SK-N-SH (cell line): ENCODE measurements at places on chromosomes 12 and 14. TPM values are rescaled to one million over a fixed set of nuclear protein-coding genes. Genes with fewer than 3 reads are reported as not detected.

Gene FAM161B
- 1.4 and 2.2 TPM in 2 replicates for polyA plus RNA-seq

Gene PMEL
- polyA plus RNA-seq = 1.8 and 2.7 TPM in 2 replicates

Gene RNASE7
- polyA plus RNA-seq = not detected in 2 replicates

Gene SSPN
- 5.9 and 11.7 TPM in 2 replicates for polyA plus RNA-seq

Gene KRT2
- polyA plus RNA-seq = not detected in 2 replicates

Gene ESPL1
- 6.9 and 8.6 TPM in 2 replicates for polyA plus RNA-seq

Gene RBMS2
- polyA plus RNA-seq = 8.9 and 12.2 TPM in 2 replicates

Gene ETFBKMT
- polyA plus RNA-seq = 1.3 and 1.6 TPM in 2 replicates

Gene FAIM2
- 6.3 and 11.3 TPM in 2 replicates for polyA plus RNA-seq

Gene ZNF740
- 14.6 and 21.8 TPM in 2 replicates for polyA plus RNA-seq

Gene P3H3
- polyA plus RNA-seq = 49.5 and 74.6 TPM in 2 replicates

Gene FITM1
- 0.12 TPM in 1 of 2 replicates, not detected in the other for polyA plus RNA-seq

Gene SMCO2
- 0.21 and 0.26 TPM in 2 replicates for polyA plus RNA-seq

Gene ARHGEF40
- polyA plus RNA-seq = 58.8 and 64.2 TPM in 2 replicates

Gene CEBPE
- polyA plus RNA-seq = not detected in 2 replicates

Gene PKP2
- polyA plus RNA-seq = 0.06 and 0.10 TPM in 2 replicates

Gene SLC5A8
- not detected in 2 replicates for polyA plus RNA-seq

Gene FOXA1
- polyA plus RNA-seq = not detected in 2 replicates

Gene PLA2G1B
- polyA plus RNA-seq = not detected in 2 replicates

Gene NEMP1
- polyA plus RNA-seq = 6.2 and 8.8 TPM in 2 replicates

Gene OR4E1
- not detected in 2 replicates for polyA plus RNA-seq

Gene SERPINA12
- not detected in 2 replicates for polyA plus RNA-seq

Gene CMA1
- not detected in 2 replicates for polyA plus RNA-seq

Gene ST8SIA1
- 0.12 and 0.47 TPM in 2 replicates for polyA plus RNA-seq

Gene ARHGAP9
- polyA plus RNA-seq = 0.66 and 1.0 TPM in 2 replicates

Gene DIO2
- 0.91 and 1.1 TPM in 2 replicates for polyA plus RNA-seq

Gene IL26
- polyA plus RNA-seq = not detected in 2 replicates

Gene NKX2-8
- not detected in 2 replicates for polyA plus RNA-seq

Gene AJUBA
- polyA plus RNA-seq = 24.4 and 36.2 TPM in 2 replicates

Gene FOXG1
- polyA plus RNA-seq = not detected in 2 replicates

Gene ZNF664
- polyA plus RNA-seq = 34.9 and 51.0 TPM in 2 replicates

Gene GARIN6
- polyA plus RNA-seq = not detected in 2 replicates

Gene EXOC3L4
- polyA plus RNA-seq = 0.21 and 0.46 TPM in 2 replicates

Gene SLC4A8
- polyA plus RNA-seq = 3.6 and 5.2 TPM in 2 replicates

Gene NGB
- polyA plus RNA-seq = not detected in 2 replicates

Gene HOXC10
- 0.03 and 0.08 TPM in 2 replicates for polyA plus RNA-seq

Gene HOXC9
- polyA plus RNA-seq = 1.2 and 1.9 TPM in 2 replicates

Gene NTF3
- polyA plus RNA-seq = not detected in 2 replicates

Gene GNB3
- polyA plus RNA-seq = 12.9 and 13.8 TPM in 2 replicates

Gene RHOJ
- 12.1 and 16.7 TPM in 2 replicates for polyA plus RNA-seq

Gene COL2A1
- 0.02 TPM in 1 of 2 replicates, not detected in the other for polyA plus RNA-seq

Gene CELA1
- 0.05 TPM in 1 of 2 replicates, not detected in the other for polyA plus RNA-seq

Gene KCNH5
- polyA plus RNA-seq = not detected in 2 replicates

Gene TMEM63C
- 0.25 and 0.52 TPM in 2 replicates for polyA plus RNA-seq

Gene MMP14
- 139 and 142 TPM in 2 replicates for polyA plus RNA-seq

Gene IL22
- not detected in 2 replicates for polyA plus RNA-seq

Gene C12orf50
- 0.03 and 0.10 TPM in 2 replicates for polyA plus RNA-seq

Gene GPR162
- polyA plus RNA-seq = 16.4 and 18.6 TPM in 2 replicates

Gene LALBA
- not detected in 2 replicates for polyA plus RNA-seq

Gene KIF5A
- 6.2 and 8.9 TPM in 2 replicates for polyA plus RNA-seq

Gene ACTR10
- 32.9 and 54.2 TPM in 2 replicates for polyA plus RNA-seq

Gene COX8C
- not detected in 2 replicates for polyA plus RNA-seq
